ENCODE measurements at places on chromosomes 1 and 21. TPM values are rescaled to one million over a fixed set of nuclear protein-coding genes. Genes with fewer than 3 reads are reported as not detected.

SLAMF6 gene
- polyA plus RNA-seq: not detected

- no peak for DNase-seq
These were observed 36.1 kb upstream of the PPP1R15B start for GRCh38 chr1:204447736-204448135.

DNA sequence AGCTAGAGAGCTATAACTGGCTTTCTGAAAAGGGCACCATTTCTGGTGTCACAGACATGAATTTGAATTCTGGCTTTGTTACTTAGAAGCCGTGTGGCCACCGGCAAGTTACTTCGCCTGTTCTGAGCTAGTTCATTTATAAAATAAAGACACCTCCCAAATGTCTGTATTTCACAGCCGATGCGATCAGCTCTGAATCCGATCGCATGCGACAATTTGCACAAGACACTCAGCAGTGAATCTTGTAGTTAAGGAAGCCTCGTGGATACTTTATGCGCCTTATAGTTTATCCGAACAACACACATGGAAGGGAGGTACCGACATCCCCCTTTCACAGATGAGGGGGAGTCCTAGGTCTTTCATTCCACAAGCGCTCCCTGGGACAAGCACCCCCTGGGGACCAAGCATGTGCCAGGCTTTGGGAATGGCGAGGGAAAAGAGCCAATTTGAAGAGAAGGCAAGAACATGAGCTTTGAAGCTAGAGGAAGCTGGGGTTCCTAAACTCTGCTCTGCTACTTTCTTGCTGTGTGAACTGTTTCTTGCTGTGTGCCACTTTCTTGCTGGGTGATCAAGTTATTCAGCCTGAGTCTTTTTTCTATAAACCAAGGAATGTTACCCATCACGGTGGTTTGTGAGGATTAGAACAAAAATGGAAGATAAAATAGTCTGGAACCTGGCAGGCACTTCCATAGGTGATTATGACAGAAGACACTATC is 3.9 kb downstream of the ID3 start:
- DNase-seq: peak; percentile 68

IGSF21 gene
- polyA plus RNA-seq: not detected

HUNK gene
- 1.0 TPM for polyA plus RNA-seq

GRCh38 chr1:23582820-23583219 is 23.5 kb upstream of the ID3 start:
- no peak for DNase-seq

KRTAP19-3 gene
- not detected for polyA plus RNA-seq

GRCh38 chr1:114956570-114956969 is 73.1 kb upstream of the TSHB start:
- DNase-seq: no peak

- DNase-seq: no peak
These were observed 144.9 kb upstream of the C1orf174 start for GRCh38 chr1:4044967-4045366.

DNA sequence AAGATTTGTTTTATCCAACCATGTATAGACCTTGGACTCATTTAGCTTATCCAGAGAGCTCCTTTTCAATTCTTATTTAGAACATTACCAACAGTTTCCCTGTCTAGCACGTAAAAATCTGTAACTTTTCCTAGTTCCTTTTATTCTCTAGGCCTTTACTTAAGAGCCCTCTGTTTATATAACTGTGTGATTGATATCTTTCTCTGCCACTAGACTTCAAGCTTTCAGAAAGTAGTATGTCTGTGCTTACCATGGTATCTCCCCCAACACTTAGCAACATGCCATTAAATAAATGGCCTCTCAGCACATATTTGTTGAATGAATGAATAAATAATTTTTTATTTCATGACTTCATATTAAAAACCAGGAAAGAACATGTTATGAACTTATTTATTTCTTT is 209.4 kb downstream of the PTPRC start:
- DNase-seq: peak; percentile 10

DNA sequence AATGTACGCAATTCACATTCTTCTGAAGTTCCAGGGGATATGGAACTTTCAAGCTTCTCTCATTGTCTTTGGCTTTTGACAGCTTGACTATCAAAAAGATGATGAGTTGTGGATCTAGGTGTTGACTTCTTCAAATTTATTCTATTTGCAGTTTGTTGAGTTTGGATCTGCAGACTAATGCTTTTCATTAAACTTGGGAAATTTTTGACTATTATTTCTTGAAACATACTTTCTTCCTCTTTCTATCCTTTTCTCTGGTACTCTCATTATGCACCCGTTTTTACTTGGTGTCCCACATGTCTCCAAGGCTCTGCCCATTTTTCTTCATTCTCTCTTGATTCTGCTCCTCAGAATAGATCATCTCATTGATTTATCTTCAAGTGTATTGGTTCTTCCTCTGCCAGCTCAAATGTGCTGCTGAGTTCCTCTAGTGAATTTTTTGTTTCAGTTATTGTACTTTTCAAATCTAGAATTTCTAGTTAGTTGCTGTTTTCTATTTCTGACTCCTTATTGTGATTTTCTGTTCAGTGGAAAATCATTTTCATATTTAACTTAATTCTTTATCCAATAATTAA is 49.4 kb downstream of the CYP2J2 start:
- no peak for DNase-seq

LYPD8 gene
- not detected for polyA plus RNA-seq

- DNase-seq: peak; percentile 91
These were observed 94.7 kb downstream of the PPIAL4G start for GRCh38 chr1:148388260-148389026.

CAPN8 gene
- not detected for polyA plus RNA-seq

DNA sequence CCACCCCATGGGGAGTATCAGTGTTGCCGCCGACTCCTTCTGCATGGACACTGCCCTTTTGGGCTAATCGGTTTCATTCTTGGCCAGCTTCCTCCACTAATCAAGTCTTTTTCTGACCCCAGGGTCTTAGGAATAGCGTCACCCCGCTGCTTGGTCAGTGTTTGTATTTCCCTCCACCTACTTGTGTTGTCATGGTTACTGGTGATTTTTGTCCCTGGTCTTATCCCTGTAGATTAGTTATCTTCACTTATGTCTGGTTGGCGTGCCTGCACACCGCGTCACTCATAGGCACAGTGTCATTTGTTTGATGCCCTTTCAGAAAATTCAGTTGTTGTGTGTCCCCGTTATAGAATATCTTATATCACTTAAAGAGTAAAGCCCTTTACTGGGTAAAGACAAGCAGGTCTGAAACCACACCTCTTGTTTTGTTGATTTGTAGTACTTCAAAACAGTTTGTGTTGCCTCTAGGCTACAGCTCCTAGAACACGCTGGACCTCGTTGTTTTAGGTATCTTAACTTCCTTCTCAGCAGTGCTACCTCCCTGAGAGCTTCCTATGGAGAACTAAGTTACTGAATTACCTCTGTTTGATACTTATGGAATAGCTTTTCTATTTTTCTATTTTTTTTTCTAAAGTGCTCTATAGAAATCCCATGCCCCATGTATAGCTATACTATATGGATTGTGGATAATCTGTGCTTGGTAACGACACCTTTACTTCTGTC is 868 bp downstream of the PPP1R12B start:
- DNase-seq: peak; percentile 78

DNA sequence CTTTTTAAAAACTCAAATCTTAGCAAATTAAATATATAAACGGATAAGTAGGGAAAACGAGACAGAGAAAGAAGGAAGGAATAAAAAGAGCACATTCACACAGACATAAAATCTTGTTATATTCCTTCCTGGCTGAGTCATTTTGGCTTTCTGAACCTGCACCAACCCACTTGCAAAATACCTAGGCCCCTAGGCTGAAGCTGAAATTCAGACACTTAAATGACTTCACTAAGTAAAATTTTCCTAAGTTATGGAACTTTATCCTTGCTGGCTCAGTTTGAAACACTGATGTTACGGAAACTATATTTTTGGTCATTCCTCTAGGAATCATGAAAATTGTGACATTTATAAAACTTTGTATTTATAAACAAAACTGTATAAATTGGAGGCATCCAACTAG is 462.8 kb upstream of the NFIA start:
- no peak for DNase-seq

AGBL4 gene
- polyA plus RNA-seq: not detected

UBXN10 gene
- not detected for polyA plus RNA-seq

DNA sequence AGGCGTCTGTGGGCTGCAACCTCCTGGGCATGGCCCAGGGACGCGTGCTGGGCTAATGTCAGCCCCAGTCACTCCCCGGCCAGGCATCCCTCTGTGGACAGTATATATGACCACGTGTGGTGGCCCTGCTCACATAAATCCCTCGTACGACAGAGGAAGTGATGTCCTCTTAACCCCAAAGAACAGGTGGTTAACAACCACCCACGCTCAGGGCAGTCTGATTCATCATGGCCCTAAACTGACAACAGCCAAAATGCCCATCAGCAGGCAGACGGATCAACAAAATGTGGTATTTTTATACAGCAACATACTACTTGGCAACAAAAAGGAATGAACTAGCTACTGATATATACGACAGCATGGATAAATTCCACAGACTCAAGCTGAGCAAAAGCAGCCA is 51.0 kb downstream of the ECE1 start:
- peak; percentile 55 for DNase-seq

GRCh38 chr21:45470773-45471524 is 66.0 kb downstream of the COL18A1 start:
- DNase-seq: peak; percentile 93

- DNase-seq: no peak
These were observed 13.5 kb downstream of the PLA2G2D start for GRCh38 chr1:20105856-20106255.

- DNase-seq: no peak
These were observed 49.6 kb downstream of the ELAPOR1 start for GRCh38 chr1:109163551-109163950.

DNA sequence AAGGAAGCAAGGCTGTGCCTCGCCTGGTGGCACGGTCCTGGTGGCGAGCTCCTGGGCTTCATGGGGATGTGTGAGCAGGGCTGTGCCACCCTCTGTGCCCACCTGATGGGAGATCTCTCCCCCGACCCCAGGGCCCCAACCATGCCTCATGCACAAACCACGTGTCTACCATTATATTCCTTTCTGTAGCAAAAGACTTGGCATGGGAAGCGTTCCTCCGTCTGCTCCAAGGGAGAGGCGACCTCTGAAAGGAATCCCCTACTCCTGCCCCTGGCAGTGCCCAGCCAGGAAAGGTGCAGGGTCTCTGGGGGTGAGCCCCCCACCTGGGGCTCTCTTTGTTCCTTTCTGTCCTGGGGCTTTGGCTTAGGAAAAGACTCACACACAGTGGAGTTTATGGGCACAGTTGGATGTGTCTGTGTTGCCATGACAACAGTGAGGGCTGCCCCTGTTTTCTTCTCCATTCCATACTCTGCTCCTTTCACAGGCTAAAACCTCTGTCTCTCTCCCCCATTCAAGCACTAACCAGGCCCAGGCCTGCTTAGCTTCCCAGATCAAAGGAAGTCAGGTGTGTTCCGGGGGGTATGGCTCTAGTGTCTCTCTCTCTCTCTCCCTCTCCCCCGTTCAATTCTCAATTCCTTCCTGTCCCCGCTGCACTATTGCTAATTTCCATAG is 21.4 kb upstream of the LRRN2 start:
- no peak for DNase-seq

GRCh38 chr1:81812712-81813111 is 12.0 kb downstream of the ADGRL2 start:
- DNase-seq: peak; percentile 8

DNA sequence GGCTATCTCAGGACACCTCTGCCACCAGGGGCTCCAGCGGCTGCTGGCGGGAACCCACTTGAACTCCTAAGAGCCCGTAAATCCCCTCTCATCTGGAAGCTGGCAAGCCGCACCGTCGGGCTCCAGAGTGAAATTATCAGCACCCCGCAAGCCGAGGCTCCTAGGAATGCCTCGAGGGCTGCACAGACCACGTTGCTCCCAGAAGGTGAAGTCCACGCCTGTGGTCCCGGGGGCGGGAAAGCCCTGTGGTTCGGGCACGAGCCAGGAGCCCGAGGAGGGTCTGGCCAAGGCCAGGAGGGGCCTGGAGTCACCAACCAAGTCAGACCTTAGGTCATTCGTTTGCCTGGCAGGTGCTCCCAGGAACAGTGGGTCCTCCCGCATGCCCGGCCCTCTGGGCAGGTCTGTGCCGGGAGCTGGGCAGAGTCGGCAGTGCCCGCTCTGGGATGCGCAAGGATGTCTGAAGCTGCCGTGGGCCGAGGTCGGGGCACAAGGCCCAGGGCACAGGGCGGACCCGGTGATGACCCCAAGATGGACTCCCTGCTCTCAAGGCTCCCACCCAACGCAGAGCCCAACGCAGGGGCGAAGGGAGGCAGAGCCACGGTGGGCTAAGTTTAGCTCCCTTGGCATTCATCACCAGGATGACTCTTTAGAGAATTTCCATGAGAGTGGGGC is 8.9 kb downstream of the ACTRT2 start:
- DNase-seq: no peak

FAM163A gene
- polyA plus RNA-seq: not detected

- no peak for DNase-seq
These were observed 1.9 kb downstream of the ANKRD34A start for GRCh38 chr1:145962157-145963102.

PRKAA2 gene
- polyA plus RNA-seq: 0.56 TPM

DNA sequence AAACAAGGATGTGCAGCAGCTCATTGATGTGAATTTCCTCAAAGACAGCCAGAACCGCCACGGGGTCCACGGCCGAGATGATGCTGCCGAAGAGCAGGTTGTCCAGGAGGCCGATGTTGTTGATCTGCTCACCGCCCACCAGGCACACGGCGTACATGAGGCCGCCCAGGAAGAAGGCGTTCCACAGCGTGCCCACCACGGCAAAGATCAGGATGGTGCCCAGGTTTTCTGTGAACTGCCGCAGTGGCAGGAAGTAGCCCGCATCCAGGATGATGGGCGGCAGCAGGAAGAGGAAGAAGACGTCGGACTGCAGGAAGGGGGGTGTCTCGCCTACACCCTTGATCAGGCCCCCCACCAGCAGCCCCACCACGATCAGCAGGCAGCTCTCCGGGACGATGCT is 41.1 kb downstream of the SLC9A1 start:
- DNase-seq: no peak

LAMC2 gene
- polyA plus RNA-seq: 2.8 TPM

GRCh38 chr1:169941982-169942830 is 48.5 kb upstream of the SCYL3 start:
- DNase-seq: peak; percentile 46

IFI44L gene
- polyA plus RNA-seq: 0.13 TPM

All from IMR-90 (cell line).